Right kidney (tissue), 9 donors: ENCODE measurements at places on chromosomes 6 and 20.
A peak's percentile ranks its signal among the peaks of the same experiment; 100 is the strongest.

GRCh38 chr20:43744151-43744611 lies 17.4 kb upstream of the GTSF1L start:
- DNase-seq: no peak

GRCh38 chr6:157486572-157486971 lies 105.6 kb downstream of the ZDHHC14 start:
- DNase-seq: no peak

GRCh38 chr20:41750137-41750536 lies 132.0 kb upstream of the CHD6 start:
- DNase-seq: no peak

DNA sequence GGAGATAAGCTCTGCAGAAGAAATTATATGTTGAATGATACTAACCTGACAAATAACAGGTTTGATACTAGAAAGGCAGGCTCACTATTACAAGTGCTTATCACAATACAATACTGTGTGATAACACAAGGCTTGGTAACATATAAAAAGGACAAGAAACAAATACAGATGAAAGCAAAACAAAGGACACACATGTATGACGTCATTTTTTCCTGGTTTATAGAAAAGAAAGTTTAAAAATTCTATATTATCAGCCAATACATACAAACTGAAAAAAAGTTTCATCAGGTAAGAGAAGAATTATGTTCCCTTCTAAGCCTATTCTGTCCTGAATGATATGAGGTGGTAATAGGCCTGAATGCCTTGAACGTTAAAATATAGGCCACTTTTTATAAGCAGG lies 32.3 kb upstream of the MCM9 start:
- DNase-seq: no peak

DNA sequence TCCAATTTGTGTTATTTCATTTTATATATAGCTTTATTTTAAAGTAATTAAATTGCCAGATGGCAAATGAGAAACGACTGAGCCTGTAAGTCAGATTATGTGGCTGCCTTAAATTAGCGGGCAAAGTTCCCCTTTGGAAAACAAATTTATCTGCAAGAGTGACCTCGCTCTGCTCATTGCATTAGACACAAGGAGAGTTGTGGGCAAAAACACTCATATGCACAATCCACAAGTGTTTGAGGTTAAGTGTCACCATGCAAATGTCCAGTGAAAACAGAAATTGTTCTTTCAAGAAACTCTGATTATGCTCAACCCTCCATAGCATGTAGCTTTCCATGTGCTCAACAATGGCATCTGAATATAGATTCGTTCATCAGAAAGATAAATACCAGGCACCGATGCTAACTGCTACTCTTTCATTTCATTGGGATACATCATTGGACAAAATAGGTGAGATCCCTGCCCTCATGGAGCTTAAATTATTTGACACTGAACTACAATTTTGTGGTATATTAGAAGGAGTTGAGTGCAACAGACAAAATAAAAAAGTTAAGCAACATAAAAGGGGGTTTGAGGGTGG lies 1.7 kb upstream of the NHSL1 start:
- no peak for DNase-seq

GRCh38 chr6:27592481-27593199 lies 119.7 kb upstream of the ZNF184 start:
- DNase-seq: peak; percentile 48

DNA sequence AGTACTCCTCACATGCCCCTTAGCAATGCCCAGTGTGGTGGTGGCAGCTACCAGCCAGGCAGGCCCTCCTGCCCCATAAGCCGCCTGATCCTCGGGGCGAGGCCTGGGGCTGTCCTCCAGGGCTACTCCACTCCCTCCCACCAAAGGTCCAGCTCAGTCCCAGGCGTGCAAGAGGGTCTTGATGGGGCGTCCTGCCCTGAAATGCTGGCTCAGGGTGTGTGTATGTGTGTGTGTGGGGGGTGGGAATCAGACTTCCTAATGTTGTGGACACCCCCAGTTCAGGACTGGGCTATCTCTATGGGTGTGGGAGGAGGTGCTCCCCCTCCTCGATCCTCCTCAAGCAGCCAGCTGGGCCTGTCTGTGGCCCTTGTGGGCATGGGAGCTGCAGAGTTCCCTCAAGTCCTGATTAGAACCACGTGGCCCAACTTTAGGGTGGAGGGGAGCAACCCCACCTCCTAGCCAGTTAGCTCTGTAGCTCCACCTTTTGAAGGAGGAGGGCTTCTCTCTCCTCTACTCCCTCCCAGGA lies 7.5 kb downstream of the HSPA12B start:
- DNase-seq: no peak

DNA sequence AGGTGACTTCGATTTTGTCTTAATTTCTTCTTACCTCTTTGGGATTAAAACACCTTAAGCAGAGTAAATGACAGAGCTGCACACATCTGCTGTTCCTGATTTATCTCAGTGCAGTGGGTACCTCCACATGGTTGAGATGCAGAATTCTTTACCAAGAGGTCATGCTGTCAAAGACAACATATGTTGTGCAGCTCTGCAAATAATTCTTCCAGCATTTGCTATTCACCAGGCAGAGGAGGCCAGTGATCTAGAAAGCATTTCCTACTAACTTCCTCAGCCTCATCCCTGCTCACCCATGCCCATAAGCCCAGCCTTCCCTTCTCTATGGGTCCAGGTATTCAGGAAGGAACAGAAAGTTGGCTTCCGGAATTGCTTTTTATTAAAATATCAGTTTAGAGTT lies 109.3 kb downstream of the THBS2 start:
- no peak for DNase-seq

- no peak for DNase-seq
Observed at GRCh38 chr20:13289031-13289430, 68.0 kb downstream of the ISM1 start.

- DNase-seq: no peak
Observed at GRCh38 chr20:25313593-25313992, 65.7 kb downstream of the PYGB start.

DNA sequence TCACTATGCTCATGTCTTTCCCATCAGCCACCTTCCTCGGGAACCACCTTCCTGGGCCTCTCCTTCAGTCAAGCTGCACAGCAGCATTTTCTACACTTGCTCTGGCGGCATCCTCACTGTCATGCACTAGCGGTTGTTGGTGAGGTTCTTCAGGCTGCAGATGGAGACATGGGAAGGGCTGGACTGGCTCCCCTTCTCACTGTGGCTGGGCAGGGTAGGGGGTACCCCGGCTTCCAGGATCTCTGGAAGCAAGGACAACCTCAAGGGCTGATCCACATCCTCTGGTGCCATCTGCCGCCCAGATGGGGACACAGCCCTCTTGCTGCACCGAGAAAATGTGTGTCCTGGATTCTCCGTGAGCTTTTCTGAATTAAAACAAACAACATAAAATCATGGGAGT lies 180.1 kb upstream of the RNF24 start:
- DNase-seq: no peak
